ENCODE measurements at places on chromosomes 6 and 20.

DNA sequence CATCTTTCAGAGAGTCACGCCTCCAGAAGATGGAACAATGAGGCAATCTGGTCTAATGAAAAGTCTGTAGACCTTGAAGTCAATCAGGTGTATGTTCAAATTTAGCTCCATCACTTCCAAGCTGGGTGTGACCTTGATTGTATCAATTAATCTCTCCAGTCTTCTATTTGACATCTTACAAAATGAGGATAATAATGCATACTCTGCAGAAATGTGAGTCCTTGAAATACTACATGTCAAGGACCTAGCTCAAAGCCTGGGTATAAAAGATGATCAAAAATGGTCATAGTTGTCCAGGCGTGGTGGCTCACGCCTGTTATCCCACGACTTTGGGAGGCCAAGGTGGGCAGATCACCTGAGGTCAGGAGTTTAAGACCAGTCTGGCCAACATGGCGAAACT, 29.8 kb downstream of the CGA start:
- DNase-seq: no peak

DNA sequence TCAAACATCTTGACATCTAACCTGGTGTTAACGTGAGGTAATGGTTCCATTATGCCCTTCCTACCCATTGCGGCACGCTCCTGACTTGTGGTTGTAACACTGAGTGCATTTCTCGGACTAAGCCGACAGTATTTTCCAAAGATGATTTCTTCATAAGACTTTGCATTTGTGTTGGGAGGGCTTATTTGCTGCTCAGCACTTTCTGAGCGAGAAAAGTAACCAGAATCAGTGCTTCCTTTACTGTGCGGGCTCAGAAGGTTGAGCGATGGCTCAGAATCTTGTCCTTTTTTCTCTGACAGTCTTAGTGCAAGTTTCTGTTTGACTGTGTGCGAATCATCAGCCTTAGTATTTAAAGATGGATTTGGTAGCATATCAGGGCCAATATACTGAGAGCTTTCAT, 171.7 kb downstream of the HIVEP2 start:
- no peak for DNase-seq

DNA sequence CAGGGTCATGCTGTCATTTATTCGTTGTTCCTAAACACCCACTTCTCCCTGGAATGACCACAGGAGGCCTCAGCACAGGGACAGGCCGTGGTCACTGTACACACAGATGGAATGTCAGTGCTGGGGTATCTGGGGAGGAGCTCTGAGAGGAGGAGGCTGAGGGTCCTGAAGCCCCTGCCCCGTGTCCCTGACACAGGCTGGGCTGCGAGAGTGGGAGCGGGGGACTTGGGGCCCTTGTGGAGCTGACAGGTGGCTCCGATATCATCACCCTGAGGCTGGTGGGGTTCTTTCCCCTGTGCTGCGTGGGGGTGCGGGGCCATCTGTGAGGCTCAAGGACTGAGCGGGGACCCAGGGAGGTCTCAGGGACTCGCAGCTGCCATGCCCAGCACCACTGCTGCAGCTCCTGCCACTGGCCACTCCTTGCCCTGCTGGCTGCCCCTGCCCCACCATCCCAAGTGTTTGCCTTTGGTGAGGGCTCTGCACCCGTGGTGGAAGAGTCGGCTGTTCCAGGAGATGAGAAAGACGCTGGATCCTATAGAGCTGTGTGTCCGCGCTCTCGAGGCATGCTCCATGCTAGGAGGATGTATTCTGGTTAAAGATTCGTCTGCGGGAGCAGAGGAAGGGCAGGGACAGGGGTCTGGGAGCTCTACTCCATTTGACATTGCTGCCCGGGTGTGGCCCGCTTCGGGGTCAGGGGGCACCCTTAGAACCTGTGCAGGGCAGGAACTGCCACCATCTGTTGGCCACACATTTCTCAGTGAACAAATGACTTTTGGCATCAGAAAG, 18.9 kb downstream of the NPEPL1 start:
- no peak for DNase-seq

- no peak for DNase-seq
Observed at GRCh38 chr20:4554346-4554745, 167.4 kb upstream of the PRND start.

DNA sequence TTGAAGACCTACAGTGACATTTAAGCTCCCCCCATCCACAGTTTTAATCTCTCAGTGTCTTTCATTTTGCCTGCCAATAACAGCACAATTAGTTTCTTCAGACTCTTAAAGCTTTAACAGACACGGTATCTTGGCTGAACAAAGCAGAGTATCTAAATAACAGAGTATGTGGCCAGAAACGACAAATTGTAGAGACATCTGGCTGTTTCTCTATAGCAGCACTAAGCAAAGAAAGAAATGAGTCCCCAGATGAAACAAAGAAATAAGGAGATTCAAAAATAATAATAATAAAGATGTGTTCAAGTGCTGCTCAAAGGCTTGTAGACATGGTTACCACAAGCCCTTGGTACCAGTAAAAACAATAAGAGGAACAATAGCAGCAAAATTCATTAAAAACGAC, 97.8 kb upstream of the HDAC2 start:
- DNase-seq: no peak

GRCh38 chr6:35024551-35025054, 116.5 kb downstream of the TCP11 start:
- no peak for DNase-seq

DNA sequence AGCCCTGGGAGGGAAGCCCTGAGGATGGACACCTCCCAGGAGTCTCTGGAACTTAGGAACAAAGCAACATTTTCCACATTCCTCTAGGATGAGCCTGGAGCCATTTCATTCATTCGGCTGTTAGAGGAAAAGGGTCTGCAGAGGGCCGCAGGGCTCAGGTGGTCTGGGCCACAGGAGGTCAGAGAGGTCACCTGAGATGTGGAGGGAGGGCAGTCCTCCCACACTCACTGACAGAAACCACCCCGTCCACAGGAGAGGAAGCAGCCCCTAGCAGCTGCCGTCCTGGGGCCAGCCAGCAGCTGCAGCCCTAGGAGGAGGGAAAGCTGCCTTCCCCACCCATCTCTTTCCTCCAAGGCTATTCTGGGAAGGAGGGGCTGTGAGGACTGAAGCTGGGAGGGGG, 207.0 kb downstream of the CDC5L start:
- DNase-seq: no peak

Data from cerebellum (tissue), 4 donors.